ENCODE measurements at places on chromosomes 4 and X.

DNA sequence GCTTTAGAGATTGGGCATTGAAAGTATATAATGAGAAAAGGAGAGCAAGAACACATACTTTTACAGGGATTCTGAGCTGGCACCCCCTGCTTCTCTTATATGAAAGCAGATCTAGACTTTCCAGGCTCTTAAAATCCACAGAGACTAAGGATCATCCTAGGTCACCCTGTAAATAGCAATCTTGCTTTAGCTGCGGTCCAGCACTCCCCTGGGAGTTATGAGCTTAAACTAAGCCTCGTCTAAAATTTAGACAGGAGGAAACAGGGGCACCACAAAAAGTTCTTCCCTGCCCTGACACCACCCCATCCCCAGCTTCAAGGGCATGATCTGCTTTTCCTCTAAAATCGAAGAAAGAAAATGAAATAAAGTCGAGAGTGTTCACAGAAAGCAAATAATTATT is 143.3 kb upstream of the KCNIP4 start:
- no peak for DNase-seq

GRCh38 chr4:174324236-174324635 is 40.5 kb downstream of the CEP44 start:
- DNase-seq = no peak

DNA sequence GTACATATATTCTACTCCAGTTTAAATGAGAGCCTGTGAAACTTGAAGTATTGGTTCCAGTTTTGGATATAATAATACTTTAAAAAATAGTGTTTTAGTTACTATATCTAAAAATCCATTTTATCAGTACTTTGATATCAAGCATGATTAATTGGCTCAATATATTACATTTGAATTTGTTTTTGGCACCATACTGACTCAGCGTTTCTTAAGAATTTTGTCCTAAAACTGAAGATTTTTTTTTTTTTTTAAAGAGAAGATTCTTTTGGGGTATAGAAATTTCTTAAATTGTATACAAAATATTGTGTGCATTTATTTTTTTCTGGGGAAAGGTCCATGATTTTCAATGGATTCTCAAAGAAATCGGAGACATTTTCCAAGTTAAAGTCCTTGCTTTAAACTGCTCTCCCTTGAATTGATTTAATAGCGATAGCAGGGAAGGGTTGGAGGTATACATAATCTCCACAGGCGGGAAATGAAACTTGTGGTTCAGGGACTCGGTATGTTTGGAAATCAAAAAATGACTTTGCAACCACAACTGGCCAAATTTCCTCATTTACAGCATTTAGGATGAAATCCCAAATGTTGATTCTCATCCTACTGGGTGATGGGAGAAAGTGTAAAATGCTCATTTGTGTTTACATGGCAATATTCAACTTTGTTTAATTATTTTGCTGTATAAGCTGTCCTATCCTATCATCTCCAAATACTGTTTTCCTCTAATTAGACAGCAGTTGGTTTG is 62.3 kb downstream of the TMA16 start:
- no peak for DNase-seq

DNA sequence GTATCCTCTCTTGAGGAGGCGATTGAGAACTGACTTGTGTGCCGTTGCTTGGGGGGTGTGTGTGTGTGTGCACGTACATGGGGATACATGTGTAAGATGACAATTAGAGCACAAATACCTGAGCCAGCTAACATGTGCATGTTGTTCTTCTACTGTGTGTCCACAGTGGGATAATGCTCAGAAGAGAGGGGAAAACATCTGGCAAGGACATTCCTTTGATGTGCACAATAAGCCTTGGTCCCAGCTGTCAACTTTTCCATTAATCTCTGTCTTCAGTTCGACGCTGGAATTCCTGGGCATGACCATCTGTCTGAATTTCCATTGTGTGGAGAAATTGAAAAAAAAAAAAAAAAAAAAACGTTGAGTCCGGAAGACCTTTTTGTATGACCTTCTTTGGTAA is 592.0 kb upstream of the GALNTL6 start:
- no peak for DNase-seq

- DNase-seq = no peak
These were observed 282.1 kb upstream of the EMCN start for GRCh38 chr4:100799761-100800539.

DNA sequence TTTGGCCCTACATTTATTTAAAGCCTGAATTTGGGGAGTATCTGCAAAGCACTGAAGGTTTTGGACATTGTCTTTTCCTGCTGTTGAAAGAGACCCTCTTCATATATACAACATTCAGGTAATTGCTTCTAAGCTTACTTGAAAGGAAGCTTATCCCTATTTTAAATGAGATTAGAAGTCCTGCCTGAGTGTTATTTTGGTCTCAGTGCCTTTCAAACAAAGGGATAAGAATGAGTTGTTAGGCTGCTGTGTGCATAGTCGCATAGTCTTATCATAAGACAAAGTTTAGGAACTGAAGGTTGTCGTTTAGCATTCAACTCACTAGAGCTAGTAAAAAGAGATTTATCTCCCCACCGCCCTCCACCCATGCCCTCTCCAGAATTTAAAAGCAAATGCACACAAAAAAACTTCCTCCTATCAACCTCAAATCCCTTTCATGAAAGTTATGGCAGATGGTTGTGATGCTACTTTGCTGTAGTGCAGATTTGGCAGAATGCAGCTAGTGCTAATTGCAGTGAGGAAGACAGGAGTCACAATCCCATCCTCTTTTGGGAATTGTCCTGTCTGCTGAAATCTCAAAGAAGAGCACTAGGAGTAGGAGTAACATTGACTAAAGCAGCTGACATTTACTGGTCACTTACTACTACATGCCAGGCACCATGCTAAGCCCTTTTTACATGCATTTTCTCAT is 5.8 kb downstream of the HERC3 start:
- DNase-seq = no peak

DNA sequence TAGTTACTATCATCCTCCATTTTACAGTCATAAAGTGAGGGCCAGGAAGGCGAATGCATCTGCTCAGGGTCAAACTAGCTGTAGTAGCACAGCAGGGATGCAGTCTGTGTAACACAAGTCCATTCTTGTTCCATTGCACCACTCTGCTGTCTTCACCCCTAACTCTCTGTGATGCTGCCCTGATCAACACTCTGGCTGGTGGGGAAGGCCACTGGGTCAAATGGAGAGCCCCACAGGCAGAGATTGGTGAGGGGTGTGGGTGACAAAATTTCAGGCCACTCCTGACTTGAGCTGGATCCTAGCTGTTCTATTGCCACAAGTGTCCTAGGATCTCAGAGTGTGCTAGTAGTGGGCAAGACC is 136.5 kb downstream of the PJA1 start:
- DNase-seq = no peak

- DNase-seq = peak; percentile 19
These were observed 48.3 kb downstream of the AMELX start for GRCh38 chrX:11341274-11342201.

GRCh38 chr4:162791226-162791625 is 375.5 kb downstream of the NAF1 start:
- no peak for DNase-seq

GRCh38 chr4:111930659-111931058 is 214.6 kb upstream of the FAM241A start:
- DNase-seq = no peak

DNA sequence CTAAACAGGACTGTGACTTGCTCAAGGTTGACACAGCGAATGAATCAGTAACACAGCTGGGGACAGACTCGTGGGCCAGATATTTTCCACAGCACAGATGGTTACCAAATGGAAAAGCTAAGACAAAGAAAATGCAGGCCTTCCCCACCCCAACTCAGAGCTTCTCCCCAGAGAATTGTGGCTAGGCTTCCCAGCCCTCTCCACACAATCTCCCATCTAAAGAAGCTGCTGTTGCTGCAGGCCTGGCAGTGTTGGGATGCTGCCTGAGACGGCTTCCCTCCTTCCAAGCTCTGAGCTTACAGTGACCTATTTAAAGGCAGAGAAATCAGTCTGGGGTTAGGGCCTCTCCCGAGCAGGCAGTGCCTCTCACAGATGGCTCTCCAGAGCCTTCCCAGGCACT is 46.5 kb upstream of the PGRMC1 start:
- DNase-seq = no peak

DNA sequence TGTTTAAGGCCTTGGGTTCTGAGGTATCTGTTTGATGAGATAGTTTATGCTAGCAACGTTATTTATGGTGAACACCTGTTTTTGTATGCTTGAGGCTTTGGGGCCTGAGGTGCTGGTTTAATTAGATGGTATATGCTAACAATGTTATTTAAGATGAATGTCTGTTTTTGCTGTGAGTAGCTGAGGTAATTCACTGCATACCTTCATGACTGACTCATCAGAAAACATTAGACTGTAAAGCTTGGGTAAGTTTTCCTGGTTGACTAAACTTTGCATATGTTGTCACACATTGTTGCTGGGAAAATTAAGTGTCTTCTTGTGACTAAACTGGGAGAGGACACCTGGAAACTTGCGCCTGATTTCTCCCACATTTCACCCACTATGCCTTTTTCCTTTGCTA is 1026.6 kb downstream of the RAPGEF2 start:
- DNase-seq = no peak

GRCh38 chr4:8321771-8322170 is 52.2 kb downstream of the HTRA3 start:
- DNase-seq = no peak

DNA sequence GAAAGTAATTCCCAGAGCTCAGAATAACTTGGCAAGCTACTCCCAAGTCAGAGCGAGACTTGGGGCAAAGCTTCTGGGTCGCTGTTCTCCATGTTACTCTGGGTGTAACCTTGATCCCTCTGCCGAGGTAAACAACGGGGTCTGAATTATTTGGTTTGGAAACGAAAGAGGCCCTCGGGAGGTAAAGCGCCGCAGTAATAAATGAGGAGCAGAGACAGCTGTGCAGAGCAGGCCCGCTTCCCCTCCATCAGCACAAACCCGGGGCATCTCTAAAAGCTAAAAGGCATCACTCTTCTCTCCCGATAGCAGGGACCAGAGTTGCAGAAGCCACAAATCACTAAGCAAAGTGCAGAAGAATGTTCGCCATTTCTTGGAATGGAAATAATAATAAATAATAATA is 561.5 kb downstream of the BCOR start:
- DNase-seq = no peak

DNA sequence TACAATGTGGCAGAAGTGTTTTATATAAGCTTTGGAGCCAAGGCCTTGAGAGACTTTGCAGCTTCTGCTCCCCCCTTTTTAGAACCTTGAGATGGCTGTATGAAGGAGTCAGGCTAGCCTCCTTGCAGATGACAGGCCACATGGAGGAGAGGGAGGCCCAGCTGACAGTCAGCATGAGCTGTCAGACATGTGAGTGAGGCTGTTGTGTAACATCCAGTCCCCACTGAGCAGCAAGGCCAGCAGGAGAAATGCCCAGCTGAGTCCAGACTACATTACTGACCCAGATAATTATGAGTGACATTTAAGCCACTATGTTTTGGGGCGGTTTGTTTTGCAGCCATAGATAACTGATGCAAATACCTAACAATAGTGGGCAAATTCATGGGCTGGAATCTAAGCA is 515.3 kb upstream of the ARX start:
- DNase-seq = no peak

- DNase-seq = no peak
These were observed 47.7 kb downstream of the DDX60L start for GRCh38 chr4:168432419-168433146.
